Stomach (tissue), 19 donors: ENCODE measurements at places on chromosomes 6 and 20. TPM values are rescaled to one million over a fixed set of nuclear protein-coding genes. Genes with fewer than 3 reads are reported as not detected.

C20orf144 gene
- not detected for polyA plus RNA-seq

PRDM13 gene
- not detected for polyA plus RNA-seq

DAAM2 gene
- 15.1 TPM for polyA plus RNA-seq

RSPH9 gene
- 0.92 TPM for polyA plus RNA-seq

NKX2-2 gene
- 1.8 TPM for polyA plus RNA-seq

KCNQ2 gene
- 0.03 TPM for polyA plus RNA-seq

MGME1 gene
- polyA plus RNA-seq = 11.0 TPM

RHAG gene
- not detected for polyA plus RNA-seq

CALHM4 gene
- not detected for polyA plus RNA-seq

AKAP7 gene
- 4.5 TPM for polyA plus RNA-seq

LY6G6F gene
- polyA plus RNA-seq = not detected

TSHZ2 gene
- 4.1 TPM for polyA plus RNA-seq

STMN3 gene
- polyA plus RNA-seq = 14.8 TPM

CST7 gene
- 2.5 TPM for polyA plus RNA-seq

CDSN gene
- polyA plus RNA-seq = 0.05 TPM

BPI gene
- 0.44 TPM for polyA plus RNA-seq

C6orf141 gene
- 4.5 TPM for polyA plus RNA-seq
